ENCODE measurements at places on chromosomes 12 and 14.

DNA sequence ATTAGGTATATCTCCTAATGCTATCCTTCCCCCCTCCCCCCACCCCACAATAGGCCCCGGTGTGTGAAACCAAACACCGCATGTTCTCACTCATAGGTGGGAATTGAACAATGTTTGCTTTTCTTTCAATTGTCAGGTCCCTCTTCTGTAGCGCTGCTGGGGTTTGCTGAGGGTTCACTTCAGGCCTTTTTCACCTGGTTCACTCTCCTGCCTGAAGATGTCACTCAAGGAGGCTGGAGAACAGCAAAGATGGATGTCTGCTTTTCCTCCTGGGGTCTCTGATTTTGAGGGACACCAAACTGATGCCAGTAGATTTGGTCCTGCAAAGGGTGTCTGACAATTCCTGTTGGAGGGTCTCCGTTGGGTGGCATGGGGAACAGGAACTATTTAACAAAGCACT lies 35.8 kb downstream of the KLRK1 start:
- DNase-seq, result peak; percentile 65

DNA sequence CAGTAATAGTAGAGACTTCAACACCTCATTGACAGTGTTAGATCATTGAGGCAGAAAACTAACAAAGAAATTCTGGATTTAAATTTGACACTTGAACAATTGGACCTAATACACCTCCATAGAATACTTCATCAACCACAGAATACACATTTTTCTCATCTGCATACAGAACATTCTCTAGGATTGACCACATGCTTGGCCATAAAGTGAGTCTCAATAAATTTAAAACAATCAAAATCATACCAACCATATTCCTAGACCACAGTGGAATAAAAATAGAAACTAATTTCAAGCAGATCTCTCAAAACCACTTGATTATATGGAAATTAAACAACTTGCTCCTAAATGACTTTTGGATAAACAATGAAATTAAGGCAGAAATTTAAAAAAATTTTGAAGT lies 82.3 kb downstream of the SLC38A4 start:
- DNase-seq, result no peak

- no peak for DNase-seq
Measured at GRCh38 chr12:114682106-114682784, 1.7 kb downstream of the TBX3 start.

DNA sequence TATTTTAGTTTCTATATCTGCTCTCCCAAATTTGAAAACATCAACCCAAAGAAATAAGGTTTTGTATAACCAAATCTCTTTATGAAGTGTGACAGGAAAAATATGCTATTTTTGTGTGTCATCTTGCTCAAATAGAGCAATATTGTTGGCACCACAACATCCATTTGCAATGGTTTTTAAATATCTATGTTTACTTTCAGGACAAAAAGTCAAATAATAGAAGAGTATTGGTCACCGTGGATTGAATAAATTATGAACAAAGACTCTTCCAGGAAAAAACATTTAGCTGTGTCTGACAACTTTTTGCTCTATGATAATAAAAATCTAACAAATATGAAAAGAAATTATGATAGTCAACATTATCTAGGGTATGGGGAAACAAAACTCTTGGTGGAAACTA lies 439.2 kb downstream of the BTG1 start:
- no peak for DNase-seq

DNA sequence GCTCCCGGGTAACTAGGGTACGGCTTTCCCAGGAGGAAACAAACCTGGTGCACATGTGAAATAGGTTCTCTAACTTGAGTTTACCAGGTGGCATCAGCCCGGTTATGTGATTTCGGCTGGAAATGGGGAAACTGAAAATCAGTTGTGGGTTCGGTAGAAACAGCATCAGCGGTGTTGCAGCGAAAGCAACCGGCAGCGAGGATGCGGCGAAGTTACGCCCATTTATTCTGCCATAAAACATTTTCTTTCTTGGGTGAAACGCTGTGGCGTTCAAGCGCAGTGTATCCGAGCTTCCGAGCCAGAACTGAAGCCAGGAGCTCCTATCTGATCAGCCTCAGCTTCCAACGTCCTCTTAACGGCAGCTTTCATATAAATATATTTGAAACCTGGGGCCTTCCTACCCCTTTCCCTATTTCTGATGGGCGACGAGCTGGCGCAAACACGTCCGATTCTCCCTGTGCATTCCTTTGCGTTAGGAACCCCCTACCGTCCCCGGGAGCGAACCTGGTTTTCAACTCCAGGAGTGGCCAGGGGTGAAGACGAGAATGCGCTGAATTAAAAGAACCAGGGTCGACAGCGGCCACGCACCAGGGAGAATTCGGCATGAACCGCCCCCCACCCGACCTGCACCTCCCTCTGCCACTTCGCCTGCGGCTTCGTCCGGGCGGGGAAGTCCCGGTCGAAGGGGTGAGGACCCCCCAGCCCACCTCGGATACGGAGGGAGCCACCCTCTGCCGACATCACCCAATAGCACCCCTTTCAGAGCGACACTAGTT lies 1.6 kb downstream of the DPF3 start:
- no peak for DNase-seq

DNA sequence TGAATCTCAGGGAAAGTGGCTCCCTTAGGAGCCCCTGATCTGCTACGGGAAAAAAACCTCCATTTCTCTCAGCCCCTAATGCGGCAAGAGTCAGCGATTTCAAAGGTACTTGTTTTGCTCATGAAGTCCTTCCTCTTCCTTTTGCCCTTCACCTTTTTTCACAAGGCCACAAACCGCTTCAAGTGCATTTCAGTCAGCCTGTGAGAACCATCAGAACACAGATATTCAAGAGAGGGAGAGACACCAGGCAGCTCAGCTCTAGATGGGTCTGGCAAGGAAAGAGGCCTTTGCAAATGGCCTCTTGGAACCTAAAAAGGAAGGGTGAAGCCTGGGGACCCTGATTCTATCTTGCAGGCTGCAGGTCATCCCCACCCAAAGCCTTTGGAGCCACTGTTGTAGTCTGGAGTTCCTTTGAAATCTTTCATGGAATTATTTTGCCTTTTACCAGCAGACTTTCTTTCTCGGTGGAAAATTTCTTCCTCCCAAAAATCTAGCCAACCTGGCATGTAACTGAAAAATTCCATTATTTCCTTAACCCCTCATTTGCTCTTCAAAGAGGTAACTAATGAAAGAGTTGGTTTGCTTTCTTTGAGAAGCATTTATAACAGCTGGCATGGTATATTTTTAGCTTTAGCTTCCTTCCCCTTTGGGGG lies 145.0 kb downstream of the SAMD4A start:
- DNase-seq, result no peak

GRCh38 chr12:41652981-41653380 lies 464.9 kb downstream of the PDZRN4 start:
- peak; percentile 78 for DNase-seq

DNA sequence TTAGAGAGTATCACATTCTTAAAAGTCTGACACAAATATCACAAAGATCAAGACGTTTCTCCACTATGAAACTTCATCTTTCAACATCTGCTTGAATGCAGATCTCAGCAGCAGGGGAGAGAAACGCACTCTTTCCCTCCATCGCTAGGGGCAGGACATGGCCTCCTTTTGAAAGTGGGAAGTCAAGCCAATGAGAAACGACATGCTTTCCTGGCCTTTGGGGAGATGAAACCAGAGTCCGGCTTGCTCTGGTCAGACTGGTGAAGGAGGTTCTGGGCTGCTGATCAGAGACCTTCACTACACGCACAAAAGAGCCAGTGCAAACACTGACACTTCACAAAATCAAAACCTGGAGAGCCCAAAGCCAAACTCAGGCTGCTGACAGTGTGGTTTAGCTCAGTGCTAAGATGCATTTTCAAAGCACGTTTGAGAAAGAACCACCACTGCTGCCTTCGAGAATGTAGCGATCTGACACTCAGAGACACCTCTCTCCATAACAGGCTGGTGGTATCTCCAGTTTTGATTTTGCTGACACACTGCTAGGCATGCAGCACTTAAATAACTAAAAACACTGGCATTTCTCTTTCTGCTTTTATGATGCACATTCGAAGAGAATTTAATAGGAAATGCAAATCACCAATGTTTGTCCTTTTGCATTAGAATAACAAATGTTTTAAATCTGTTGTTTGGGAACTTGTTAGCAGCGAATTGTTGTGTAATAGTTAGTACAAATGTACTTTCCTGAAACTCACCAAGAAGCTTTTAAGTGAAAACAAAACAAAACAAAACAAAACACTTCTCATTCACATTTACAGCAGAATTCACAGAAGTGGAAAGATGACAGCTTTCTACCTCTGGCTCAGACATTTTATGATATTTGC lies 93.9 kb upstream of the OVCH1 start:
- no peak for DNase-seq

- DNase-seq, result no peak
Measured at GRCh38 chr12:61487728-61488127, 772.5 kb upstream of the USP15 start.

GRCh38 chr14:63032641-63033040 lies 12.6 kb downstream of the KCNH5 start:
- DNase-seq, result no peak

DNA sequence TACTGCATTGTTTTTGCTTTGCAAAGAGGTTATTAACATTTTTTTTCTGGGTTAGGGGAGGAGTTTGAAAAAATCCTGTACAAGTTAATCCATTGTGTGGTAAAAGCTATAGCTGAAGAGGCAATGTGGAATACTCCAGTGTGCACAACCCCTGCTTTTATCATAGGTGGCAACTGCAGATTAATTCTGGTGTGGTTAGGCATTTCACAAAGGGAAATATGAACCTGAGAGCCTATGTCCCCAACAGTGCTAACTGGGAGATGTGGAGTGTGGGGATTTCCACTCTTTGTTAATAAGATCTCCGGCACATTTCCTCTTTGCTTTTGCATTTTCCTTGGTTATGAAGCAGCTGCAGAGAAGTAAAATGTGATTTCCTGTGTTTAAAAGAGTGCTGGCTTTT lies 33.6 kb downstream of the PRORP start:
- no peak for DNase-seq

DNA sequence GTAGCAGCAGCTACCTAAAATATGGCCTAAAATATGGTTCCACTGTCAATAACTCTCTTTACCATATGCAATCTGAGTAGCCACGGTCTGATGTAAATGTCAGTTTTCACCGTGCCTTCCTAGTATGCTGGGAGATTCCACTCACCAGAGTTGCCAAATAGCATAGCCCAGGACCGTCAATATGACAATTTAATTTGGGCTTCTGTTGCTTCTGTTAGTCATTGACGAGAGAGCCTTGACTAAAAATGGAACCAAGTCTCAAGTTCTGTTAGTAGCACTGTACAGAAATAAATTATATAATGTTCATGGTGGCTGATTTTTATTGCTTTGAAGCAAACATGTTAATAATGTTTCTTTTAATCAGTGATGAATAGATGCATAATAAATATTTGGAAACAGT lies 348.4 kb downstream of the BCAT1 start:
- DNase-seq, result no peak

DNA sequence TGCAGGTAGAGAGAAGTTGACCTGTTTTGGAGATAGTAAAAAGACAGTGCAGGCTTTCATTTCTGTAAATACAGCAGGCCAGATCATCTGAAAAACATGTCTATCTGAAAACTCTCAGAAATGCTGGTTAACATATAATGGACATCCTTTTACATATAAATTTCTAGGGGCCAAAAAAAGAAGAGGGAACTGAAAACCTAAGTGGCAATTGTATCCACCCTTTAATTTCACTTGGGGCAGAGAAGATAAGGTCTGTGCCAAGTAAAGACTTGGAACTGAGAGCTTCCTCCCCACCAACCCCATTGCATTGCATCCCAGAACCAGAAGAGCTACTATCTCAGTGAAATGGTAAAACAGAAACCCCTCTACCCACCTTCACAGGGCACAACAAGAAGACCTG lies 141.0 kb downstream of the SRGAP1 start:
- DNase-seq, result no peak

GRCh38 chr12:56749359-56749758 lies 2.8 kb downstream of the PRIM1 start:
- no peak for DNase-seq

DNA sequence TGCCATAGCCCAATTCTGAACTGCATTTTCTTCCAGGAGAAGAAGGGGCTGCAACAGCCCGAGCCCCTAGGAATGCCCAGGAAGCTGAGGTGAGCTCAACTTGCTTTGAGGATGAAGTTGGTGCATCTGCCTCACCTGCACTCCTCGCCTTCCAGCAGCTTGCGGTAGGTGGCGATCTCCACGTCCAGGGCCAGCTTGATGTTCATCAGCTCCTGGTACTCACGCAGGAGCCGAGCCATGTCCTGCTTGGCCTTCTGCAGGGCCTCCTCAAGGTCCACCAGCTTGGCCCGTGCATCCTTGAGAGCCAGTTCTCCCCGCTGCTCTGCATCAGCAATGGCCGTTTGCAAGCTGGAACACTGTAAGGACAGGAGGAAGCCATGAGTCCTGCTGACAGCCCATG lies 6.0 kb downstream of the KRT75 start:
- DNase-seq, result no peak

- no peak for DNase-seq
Measured at GRCh38 chr12:112557951-112558630, 139.3 kb downstream of the PTPN11 start.

DNA sequence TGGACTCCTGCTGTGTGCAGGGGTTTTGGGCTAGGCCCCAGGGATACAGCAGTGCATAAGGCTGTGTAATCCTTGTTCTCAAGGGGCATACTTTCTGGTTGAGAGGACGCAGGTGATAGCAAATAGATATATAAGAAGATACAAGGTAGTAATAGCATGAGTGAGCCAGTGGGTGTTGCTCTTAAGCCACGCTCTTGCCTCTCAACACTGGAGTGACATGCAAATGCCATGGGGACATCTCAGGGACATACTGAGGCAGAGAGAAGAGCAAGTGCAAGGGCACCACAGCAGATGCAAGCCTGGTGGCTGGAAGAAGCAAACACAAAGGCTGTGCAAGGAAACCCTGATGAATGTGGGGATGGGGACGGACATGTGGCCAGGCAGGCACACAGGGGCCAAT lies 223.3 kb downstream of the CHST11 start:
- no peak for DNase-seq

- no peak for DNase-seq
Measured at GRCh38 chr14:70188322-70188658, 461 bp downstream of the SLC8A3 start.

GRCh38 chr12:48968467-48968866 lies 3.1 kb downstream of the WNT10B start:
- DNase-seq, result no peak

GRCh38 chr14:105385322-105385637 lies 13.1 kb upstream of the TEX22 start:
- DNase-seq, result no peak

- no peak for DNase-seq
Measured at GRCh38 chr12:42919691-42920090, 330.1 kb upstream of the PRICKLE1 start.

- DNase-seq, result no peak
Measured at GRCh38 chr14:61698206-61698980, 3.1 kb downstream of the HIF1A start.

DNA sequence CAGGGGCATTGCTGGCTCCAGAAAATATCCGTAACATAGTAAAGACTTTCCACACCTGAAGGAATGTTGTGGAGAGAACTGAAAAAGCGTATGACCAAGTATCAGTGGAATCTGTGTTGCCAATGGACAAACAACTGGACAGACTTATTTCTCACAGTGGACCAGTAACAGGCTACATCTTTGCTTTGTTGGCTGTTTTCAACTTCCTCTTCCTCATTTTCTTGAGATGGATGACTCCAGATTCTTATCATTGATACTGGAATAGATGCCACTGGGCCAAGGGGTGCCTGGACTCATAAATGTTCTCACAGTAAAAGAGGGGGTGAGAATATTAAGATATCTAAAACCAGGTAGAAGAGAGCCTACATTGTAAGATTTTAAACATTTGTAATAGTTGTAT lies 6.4 kb downstream of the GAS2L3 start:
- no peak for DNase-seq

Data from NCI-H2029 treated with DMSO at 0.1 percent for 48 hours (cell line).